Activated T-cell treated with anti-CD3 and anti-CD28 coated beads for 24 hours (primary cell): ENCODE measurements at places on chromosomes 2 and 18.

DNA sequence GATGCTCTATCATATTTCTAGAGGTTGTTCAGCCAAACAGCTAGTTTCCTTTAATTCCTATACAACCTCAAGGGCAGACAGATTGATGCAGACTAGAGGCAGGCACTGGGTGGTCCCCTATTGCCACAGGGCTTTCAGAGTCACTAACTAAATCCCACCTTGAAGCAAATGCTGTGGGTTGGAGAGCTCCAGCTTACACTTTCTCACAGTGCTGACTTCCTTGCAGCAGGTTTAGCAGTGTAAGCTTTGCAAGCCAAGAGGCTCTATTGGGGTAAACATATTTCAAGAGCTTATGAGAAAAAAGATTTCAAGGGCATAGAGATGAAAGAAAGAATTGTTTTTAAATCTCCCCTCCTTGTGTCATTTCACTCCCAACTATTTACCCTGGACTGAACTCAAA lies 366.5 kb upstream of the CRIM1 start:
- DNase-seq = no peak

- no peak for DNase-seq
Observed at GRCh38 chr2:99656994-99657393, 167.2 kb upstream of the REV1 start.

DNA sequence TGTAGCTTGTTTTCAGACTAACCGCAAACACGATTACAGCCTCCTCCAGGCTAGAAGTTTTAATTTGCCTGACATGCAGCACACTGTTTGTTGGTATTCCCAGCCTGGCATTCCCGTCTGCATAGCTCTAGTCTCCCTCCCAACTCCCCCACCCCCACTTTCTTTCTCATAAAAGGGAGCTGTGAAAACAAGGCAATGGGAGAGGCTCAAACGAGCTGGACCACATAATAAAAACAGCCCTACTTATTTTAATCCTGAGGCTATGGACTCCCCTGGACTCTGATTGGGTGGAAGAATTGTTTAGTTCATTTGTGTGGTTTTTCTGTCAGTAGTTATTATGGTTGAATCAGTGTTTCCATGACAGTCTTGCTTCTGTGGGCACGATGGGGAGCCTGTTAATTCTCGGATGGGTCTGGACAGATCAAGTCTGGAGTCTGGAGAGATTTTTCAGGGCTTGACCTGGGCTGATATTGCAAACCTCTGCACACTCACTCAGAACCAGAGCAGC lies 1.2 kb downstream of the STON1 start:
- DNase-seq = no peak

DNA sequence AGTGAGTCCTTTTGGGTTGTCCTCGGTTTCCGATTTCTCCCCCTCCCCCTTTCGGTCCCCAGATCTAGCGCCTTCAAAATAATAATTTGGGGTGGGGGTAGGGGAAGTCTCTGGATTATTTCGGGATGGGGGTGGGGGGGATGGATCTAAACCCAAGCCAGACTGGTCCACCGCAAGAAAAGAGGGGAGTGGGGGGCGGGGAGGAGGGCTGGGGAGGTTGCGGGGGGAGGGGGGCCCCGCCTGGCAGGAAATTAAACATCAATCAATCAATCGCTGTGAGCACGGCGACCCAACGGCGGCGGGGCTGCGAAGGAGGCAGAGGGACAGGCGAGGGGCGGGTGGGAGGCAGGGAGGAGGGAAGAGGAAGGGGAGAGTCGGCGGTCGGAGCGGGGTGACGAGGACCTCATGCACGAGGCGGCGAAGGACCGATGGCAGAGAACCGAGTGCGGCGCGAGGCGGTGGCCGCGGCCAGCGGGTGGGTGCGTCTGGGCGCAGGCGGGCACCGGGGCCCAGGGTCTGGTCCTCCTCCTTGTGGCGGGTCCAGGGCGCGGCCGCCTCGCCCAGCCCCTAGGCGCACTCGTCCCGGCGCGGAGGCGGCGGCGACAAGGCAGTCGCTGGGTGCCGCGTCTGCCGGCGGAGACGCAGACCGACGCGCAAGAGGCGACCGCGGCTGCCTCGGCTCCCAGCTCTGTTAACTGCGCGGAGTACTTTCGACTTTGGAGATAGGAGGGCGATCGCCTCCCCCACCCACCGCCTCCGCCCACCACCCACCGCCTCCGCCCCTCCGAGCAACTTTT lies 468 bp upstream of the SATB2 start:
- DNase-seq = no peak

- no peak for DNase-seq
Observed at GRCh38 chr2:85254540-85255300, 73.1 kb downstream of the TGOLN2 start.

DNA sequence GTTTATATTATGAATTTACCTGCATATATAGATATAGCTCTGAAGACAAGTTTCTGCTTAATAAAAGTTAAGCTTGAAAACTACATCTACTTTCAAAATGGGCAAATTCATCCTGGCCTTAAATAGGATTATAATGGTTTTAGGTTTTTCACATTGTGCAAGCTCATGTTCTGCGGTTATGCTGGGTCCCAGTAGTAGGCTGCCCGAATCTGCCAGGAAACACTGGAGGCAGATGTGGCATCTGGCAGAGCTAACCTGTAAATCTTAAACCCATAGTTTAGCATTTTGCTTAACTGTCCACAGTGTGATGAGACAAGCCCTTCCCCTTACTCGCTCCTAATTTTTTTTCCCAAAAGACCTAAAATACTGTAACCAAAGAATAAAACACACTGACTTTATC lies 234.2 kb downstream of the TCF4 start:
- no peak for DNase-seq

- no peak for DNase-seq
Observed at GRCh38 chr2:111715987-111716904, 167.7 kb downstream of the ANAPC1 start.
